ENCODE measurements at places on chromosomes 6 and 20. TPM values are rescaled to one million over a fixed set of nuclear protein-coding genes. Genes with fewer than 3 reads are reported as not detected.
A peak's percentile ranks its signal among the peaks of the same experiment; 100 is the strongest.

DNA sequence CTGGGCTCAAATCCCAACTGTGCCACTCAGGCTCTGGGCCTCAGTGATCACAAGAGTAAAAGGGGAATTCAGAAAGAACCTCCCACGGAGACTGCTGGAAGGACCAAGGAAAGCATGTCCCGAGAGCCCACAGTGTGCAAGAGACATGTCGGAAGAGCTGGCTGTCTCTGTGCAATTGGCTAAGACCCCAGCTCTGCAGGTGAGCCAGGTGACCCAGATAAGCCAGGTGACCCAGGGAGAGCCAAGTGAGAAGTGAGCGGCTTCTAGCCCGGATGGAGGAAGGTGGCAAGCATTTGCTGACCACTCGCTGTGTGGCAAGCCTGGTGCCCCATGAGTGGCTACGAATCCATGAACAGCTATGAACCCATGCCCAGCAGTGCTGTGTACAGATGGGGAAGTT is 59.1 kb downstream of the RIPOR3 start:
- DNase-seq = no peak

DNA sequence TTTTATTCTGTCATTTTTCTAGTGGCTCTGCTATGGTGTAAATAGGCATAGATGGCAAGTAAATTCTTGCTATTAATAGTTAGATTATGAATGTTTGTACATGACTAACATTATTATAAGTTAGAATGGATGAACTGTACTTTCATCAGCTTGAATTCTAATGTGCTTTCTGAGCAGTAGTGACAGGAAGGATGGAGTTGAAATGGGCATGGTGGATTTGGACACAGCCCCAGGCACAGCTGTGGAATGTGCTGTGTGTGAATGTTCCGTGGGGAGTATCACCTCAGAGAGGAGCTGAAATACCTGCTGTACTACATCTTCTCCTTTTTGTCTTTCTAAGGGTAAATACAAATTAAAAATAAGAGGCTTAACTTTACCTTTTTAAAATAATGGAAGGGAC is 66.8 kb downstream of the FBXO5 start:
- no peak for DNase-seq

GRCh38 chr20:53942472-53942816 is 128.0 kb downstream of the BCAS1 start:
- no peak for DNase-seq

- DNase-seq = peak; percentile 61
Observed at GRCh38 chr20:14336686-14337085, 726 bp downstream of the FLRT3 start.

DNA sequence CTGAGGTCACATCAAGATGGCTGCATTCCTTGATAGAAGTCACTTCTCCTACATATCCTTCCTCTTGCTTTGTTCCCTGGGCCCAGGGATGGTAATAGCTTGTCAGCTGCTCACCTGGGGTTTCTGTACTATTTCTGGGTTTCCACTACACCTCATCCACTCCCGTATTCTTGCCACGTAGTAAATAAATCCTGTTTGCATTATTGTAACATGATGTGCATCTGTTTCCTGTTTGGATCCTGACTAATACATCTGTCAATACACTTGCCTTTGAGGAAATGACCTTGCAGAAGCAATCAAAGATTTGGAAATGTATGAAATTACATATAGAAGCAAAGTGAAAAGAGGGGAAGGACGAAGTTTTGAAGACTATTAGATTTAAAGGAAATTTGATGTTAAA is 619.0 kb downstream of the PHF3 start:
- no peak for DNase-seq

GRCh38 chr6:107611094-107611810 is 121.3 kb downstream of the SOBP start:
- DNase-seq = no peak

- no peak for DNase-seq
Observed at GRCh38 chr20:44019638-44020335, 105.1 kb downstream of the TOX2 start.

DNA sequence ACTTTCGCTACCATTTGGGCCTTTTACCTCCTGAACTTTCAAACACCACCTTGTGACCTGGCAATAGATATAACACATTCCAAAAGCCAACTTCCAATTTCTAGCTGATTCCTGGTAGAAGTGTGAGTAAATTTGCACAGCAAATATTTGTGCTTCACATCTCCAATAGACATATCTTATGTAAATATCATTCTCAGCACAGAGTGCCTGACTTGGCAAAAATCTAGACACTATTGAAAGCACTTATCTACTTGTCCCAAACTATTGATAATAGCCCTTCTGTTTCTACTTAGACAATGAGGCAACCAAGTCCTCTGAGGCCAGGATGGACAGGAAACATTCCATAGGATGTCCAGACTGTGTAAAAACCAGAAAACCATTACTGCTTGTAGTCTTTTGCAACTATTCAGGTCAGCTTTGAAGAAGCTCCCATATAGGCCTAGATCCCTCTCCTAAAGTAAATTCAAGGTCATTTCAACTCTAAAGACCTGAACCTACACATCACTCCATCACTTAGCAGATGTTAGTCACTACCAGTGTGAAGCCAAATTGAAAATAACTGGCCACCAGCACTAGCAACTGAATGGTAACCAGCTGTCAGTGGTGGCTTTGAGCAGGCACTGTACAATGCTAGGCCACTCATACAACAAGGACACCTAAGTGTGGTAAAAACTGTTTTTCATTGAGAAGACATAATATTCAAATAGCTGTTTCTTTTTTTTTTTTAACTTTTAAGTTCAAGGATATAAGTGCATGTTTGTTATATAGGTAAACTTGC is 95.3 kb upstream of the RSPO3 start:
- DNase-seq = no peak

- no peak for DNase-seq
Observed at GRCh38 chr6:138956244-138956924, 31.7 kb downstream of the REPS1 start.

Gene PSORS1C1
- total RNA-seq = 3.6 TPM

Gene EBF4
- total RNA-seq = 10.2 TPM

Gene BEND3
- total RNA-seq = 3.6 TPM

Gene RGL2
- total RNA-seq = 92.4 TPM
